ENCODE measurements at places on chromosomes 7 and 10.

DNA sequence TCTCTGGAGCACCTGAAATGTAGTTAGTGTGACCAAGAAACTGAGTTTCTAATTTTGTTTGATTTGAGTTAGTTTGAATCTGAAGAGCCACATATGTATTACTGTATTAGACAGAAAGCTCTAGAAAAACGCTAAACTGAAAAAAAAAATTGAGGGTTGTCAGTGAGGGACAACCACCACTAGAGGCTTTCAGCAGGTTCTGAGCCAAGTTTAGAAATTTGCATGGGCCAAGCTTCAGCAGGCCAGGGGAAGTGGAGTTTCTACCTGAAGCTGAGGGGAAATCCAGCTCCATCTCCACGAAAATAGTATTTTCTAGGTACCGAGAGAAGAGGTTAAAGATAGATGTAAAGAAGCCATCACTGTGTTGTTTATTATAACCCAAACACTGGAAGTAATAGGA, 77.9 kb upstream of the PLXNA4 start:
- DNase-seq = no peak

GRCh38 chr7:133479456-133480065, 226.7 kb downstream of the EXOC4 start:
- no peak for DNase-seq

DNA sequence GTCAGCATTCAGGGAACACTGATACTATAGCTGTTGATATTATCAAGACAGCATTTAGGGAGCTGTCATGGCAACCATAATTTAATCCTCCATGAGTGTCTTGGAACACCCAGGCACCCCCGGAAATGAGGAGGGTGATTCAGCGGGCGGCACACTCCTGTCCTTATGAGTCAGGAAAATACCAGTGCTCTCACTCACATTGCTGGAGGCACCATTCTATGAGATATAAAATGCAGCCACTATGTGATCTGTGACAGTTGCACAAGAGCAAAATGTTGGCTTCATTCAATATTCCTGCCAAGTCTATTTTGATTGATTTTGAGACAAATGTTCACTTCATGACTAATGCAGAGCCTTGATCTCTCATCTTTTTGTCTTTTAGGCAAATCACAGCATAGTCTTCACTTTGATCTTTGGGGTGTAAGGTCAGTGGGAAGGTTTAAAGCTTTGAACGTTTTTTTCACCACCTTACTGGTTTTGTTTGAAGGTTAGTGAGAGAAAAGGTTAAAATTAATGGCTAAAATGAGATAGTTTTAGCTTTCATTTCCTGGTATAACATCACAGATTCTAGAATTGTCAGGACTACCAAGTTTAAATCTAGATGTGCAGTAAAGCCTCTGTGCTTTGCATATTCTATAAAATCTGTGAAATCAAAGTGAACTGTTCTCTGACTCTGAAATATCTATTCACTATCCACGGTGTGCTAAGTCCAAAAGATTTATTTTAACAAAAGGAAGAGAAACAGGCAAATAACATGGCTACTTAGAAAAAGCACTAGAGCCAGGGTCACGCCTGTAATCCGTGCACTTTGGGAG, 12.4 kb upstream of the ARHGAP12 start:
- DNase-seq = no peak

DNA sequence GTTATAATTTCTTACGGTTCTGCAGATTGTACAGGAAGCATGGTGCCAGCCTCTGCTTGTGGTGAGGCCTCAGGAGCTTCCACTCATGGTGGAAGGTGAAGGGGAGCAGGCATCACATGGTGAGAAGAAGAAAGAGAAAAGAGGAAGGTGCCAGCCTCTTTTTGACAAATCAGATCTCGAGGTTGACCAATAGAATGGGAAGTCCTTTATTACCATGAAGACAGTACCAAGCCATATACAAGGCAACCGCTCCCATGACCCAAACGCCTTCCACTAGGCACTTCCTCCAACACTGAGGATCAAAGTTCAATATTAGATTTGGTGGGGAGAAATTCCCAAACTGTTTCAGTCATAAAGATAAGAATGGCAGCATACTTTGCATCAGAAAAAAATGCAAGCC, 502.8 kb downstream of the GLRX3 start:
- DNase-seq = no peak

DNA sequence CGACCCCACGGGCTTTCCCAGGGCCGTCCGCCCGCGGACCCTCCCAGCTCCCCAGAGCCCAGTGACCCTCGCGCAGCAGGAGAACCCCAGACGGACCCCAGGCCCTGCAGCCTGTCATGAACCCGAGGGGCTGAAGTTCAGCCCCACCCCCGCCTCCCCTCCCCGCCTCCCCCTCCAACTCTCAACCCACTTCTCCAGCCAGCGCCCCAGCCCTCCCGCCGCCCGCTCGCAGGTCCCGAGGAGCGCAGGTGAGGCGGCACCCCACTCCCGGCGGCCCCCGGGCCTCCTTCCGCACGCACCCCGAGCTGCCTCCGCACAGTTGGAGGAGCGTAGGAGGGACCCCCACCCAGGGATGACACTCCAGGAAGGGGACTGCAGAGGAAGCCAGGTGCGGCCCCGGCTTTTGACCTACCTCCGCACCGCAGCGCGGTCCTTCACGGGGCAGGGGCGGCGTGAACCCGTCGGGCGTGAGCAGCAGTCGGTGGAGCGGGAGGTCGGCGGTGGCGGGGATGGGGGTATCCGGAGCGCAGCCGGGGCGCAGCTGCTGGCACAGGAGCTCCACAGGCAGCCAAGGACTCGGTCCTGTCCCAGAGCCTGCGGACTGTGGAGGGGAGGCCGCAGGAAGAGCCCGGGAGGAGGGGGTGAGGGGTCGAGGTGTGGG, at the start of gene TMEM176A:
Gene TMEM176A (plus strand): TSS at position 189 of the 661 bp plus-strand sequence. CDS start 782 bp downstream, outside the sequence.
- no peak for DNase-seq

DNA sequence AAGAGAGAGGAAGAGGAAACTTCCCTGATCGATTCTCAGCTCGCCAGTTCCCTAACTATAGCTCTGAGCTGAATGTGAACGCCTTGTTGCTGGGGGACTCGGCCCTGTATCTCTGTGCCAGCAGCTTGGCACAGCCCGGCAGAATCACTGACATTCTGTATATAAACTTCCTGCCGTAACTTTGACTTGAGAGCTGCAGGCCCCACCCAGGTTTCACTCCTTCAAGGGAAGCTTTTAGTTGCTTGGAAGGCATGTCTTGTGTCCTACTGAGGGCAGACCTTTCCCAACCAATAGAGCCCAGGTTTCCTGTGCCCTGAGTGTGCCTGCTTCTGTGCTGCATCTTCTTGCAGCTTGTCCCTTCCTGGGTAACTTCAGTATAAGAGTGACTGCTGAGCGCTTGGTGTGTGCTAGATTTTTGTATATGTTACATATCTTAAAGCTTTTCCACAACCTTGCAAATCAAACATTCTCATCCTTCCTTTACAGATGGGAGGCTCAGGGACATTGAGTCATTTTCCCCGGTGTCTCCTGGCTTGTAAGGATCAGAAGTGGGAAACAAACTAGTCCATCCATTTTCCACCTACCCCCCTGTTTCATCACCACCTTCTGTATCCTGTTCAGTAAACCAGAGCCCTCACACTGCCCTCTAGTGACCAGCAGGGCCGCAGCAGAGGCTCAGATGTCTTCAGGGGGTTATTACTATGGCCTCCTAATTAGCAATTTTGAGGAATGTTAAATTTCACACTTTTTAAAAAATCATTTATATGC, 225.2 kb upstream of the PRSS58 start:
- no peak for DNase-seq

DNA sequence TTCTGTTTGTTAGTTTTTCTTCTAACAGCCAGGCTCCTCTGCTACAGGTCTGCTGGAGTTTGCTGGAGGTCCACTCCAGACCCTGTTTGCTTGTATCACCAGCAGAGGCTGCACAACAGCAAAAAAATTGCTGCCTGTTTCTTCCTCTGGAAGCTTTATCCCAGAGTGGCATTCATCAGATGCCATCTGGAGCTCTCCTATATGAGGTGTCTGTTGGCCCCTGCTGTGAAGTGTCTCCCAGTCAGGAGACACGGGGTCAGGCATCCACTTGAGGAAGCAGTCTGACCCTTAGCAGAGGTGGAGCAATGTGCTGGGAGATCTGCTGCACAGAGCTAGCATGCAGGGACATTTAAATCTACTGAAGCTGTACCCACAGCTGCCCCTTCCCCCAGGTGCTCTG, 26.7 kb upstream of the CROT start:
- DNase-seq = no peak

GRCh38 chr7:92691578-92691977, 101.4 kb upstream of the FAM133B start:
- peak; percentile 41 for DNase-seq

GRCh38 chr7:102004848-102005247, 187.4 kb downstream of the CUX1 start:
- no peak for DNase-seq

- no peak for DNase-seq
Measured at GRCh38 chr7:74418538-74418937, 35.2 kb upstream of the GTF2IRD1 start.

- DNase-seq = no peak
Measured at GRCh38 chr10:13847201-13847631, 260.5 kb downstream of the PRPF18 start.

- no peak for DNase-seq
Measured at GRCh38 chr7:43647339-43647672, 64.4 kb downstream of the STK17A start.

- no peak for DNase-seq
Measured at GRCh38 chr7:130872756-130873448, 138.9 kb upstream of the KLF14 start.

DNA sequence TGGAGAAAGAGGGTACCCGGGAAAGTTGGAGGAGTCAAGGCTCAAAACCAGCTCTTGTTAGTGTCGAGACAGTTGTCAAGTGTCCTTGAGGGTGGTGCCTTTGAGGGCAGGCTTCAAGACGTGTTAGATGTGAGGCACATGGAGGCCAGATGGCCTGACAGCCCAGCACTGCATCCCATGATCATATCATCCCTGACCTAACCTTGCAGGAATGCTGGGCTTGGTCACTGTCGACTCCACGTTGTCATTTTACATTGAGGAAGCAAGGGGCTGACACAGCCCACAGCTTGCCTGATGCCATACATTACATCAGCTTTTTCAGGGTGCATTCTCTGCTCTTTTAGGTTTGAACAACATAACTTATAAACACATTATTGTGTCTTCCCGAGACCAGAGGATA, 114.1 kb downstream of the ABCA13 start:
- no peak for DNase-seq

- DNase-seq = no peak
Measured at GRCh38 chr10:103822800-103823199, 32.6 kb downstream of the SH3PXD2A start.

DNA sequence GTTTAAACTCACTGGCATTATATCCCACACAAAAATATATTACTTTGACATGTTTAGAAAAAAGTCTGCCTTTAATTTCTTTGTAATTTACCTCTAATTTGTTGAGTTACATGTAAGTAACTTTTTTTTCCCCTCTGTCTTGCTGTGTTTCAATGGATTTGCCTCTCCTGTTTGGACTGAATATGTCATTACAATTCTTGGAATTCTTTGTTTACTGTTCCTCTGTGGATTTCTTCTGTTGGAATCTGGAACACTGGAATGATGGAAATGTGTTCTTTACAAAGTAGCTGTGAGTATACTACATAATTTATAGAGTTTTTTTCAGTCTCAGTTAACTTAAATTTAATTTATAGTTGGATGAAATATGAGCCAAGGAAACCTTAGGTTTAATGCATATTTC, 30.4 kb downstream of the SEPTIN7 start:
- no peak for DNase-seq

DNA sequence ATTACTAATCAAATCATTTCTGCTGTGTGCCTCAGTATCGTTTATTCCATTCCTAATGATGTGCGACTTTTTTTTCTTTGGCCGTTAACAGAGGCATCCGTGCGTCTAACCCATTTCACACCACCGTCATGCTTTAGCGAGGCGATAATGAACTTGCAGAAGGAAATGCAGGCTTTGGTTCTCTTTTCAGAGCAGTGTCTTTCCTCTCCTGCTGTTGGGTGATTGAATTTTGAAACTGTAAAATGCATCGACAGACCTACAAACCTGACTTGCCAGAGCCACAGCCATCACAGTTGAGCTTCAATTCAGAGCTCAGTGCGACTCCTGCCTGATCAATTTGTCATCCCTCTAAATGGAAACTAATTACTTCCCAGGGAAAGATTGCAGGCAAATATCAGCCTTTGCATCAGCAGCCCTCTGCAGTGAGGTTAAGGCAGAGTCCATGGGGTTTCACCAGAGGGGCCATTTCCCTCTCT, 486.0 kb upstream of the GALNT17 start:
- no peak for DNase-seq

DNA sequence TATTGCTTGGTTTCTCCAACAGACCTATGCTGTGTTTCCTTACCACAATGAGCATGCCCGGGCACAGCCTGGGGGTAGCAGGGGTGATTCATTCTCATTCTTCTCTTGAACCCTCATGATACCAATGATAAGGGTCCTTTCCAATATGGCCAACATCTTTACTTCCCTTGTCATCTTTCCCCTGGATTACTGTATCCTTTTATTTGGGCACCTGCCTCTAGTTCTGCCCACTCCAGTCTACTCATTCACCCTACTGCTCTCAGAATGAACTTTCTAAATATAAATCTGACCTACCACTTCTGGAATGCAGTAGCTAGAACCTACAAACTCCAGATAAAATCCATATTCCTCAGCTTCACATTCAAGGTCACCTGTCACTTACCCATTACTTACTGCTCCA, 26.4 kb upstream of the ITPRID1 start:
- no peak for DNase-seq

DNA sequence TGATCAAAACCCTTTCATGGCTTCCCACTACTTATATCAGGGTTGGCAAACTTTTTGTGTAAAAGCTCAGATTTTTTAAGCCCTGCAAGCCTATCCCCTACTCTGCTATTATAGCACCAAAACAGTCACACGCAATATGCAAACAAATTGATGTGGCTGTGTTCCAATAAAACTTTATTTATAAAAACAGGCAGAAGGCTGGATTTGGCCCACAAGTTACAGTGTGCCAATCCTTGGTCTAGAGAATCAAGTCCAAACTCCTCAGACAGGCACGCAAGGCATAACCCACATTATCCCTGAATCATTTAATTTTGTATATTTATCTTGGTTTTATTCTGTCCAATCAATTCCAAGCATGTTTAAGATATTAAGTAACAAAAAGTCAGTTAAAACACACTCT, 71.9 kb downstream of the SGMS1 start:
- no peak for DNase-seq

GRCh38 chr7:158296798-158297104, 290.9 kb downstream of the PTPRN2 start:
- DNase-seq = no peak

- no peak for DNase-seq
Measured at GRCh38 chr10:132689721-132690360, 96.1 kb downstream of the NKX6-2 start.

DNA sequence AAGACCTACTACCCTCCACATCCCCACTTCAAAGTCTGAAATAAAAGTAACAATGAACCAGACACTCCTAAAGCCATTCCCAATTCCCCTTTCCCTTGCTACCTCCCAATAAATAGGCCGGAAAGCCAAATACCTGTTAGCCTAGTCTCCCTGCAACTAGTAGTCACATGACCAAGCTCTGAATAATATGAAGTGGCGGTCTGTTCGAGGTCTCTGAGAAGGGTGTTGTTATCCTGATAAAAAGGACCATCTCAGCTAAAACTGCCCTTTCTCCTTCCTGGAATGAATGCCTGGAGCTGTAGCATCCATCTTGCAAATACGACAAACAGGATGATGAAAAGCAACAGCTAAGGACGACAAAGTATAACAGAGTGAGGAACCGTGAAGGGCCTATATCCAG, 6.0 kb downstream of the KIF5B start:
- DNase-seq = no peak

All from NCI-H1694 (cell line).